Stimulated activated CD8-positive, alpha-beta memory T cell treated with anti-CD3 and anti-CD28 coated beads, Interleukin-7, amount 100 ng/mL, for 1 hour (primary cell): ENCODE measurements at places on chromosomes 5 and 9.

- no peak for DNase-seq
These were observed 117.3 kb upstream of the PLPPR1 start for GRCh38 chr9:100911273-100911672.

DNA sequence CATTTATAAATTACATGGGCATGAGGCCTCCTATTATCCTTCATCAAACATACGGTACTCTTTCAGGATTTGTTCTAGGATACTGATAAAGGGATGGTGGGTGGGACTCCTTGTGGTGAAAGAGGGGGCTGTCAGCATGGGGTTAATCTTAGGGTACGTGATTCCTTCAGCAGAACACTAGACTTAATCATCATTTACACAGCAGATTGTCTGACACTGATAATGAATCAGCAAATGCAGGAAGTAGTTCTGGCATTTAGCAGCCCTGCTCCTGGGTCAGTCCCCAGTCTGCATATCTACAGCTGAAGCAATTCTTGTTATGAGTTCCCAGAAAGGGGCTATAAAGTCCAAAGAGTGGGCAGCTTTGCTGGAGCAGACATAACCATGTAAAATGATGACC lies 384.6 kb downstream of the SPOCK1 start:
- DNase-seq: no peak

- DNase-seq: no peak
These were observed 7.2 kb upstream of the EIF4EBP3 start for GRCh38 chr5:140540227-140540626.

GRCh38 chr5:367358-368130 lies 46.0 kb downstream of the AHRR start:
- DNase-seq: no peak

DNA sequence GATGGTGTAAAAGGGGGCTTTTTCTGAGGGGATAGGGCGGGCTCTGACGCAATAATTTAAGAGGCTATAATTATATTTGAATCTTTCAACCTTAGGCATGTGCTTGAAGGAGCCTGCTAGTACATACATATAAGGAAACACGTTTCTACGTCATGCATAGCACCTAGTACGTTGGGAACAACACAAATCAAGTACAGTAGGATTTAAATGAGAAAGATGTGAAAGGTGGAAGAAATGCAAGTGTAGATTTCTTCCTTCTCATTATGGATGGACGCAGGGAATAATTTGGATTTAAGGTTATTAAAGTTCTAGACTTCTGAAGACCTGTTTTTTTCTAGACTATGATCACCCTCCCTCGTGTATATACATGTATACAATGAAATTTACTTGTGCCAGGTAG lies 927 bp upstream of the CDO1 start:
- DNase-seq: no peak

- DNase-seq: no peak
These were observed 64.1 kb upstream of the FCN1 start for GRCh38 chr9:134981829-134982228.

DNA sequence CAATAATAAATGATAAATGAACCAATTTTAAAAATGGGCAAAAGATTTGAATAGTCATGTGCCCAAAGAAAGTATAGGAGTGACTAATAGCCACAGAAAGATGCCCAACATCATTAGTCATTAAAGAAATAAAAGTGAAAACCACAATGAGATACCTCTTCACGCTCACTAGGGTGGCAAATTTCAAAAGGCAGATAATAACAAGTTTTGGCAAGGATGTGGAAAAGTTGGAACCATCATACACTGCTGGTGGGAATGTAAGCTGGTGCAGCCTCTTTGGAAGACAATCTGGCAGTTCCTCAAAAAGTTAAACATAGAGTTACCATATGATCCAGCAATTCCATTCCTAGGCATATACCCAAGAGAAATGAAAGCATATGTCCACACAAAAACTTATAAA lies 1819.8 kb downstream of the MAT2B start:
- no peak for DNase-seq

GRCh38 chr5:147708708-147709107 lies 73.8 kb downstream of the JAKMIP2 start:
- no peak for DNase-seq

DNA sequence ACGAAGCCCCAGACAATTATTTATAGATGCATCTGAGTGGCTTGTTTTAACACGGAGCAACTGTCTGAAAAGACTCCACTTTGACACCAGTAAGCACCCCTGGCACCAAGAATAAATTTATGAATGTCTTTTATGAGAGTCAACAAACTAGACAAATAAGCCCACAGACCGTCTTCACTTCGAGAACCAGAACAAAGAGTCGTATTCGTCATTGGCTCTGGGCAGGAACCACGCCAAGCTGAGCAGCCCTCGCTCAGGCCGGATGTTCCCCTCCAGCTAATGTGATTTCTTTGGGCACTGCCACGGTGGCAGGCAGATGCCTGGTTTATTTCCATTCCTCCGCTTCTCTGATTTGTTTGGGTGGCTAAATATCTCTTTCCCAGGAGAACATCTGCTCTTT lies 91.9 kb upstream of the STC2 start:
- no peak for DNase-seq

GRCh38 chr5:162641142-162641813 lies 573.7 kb downstream of the GABRG2 start:
- no peak for DNase-seq

DNA sequence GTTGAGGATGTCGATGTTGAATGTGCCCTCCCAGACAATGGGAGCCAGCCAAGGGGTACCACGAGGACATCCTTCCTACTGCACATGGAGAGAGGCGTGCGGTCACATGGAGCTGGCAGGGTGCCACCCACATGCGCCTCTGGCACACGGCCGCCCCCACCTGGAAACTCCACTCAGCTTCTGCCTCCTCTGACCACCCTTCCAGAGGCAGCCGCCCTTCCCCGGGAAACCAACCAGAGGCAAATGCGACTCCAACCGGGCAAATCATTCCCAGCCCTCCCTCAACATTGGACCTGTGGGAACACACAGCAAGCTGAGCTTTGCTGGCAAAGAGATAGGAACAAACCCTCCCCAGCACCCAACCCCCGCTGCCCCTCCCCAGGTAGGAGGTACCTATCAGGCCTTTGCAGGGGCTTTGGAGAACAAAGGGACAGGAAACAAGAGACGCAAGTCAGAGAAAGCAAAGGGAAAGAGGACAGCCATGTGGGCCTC lies 17.5 kb downstream of the ABO start:
- DNase-seq: no peak

GRCh38 chr5:54454602-54455001 lies 897 bp upstream of the HSPB3 start:
- no peak for DNase-seq

DNA sequence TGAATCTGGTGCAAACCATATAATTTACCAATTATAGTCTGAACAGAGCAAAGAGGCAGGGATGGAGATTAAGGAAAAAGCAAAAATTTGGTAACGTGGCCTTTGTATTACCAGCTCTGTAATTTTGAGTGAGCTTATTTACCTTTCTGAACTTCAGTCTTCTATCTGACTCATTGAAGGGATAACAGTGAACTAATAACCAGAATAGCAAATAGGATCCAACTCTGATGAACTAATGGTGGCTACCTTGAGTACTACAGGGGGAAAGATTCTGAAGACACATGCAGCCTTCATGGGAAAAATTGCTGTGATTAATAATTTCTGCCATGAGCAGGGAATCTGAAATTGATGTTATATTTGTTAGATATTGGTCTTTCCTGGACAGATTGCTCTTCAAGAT lies 23.0 kb upstream of the LARP1 start:
- no peak for DNase-seq

- DNase-seq: no peak
These were observed 85.0 kb downstream of the LURAP1L start for GRCh38 chr9:12859704-12860251.

- no peak for DNase-seq
These were observed 16.0 kb upstream of the SMIM32 start for GRCh38 chr5:136208916-136209315.

GRCh38 chr5:132017316-132017715 lies 5.9 kb upstream of the ACSL6 start:
- DNase-seq: no peak

- no peak for DNase-seq
These were observed 27.7 kb upstream of the DAPK1 start for GRCh38 chr9:87469793-87470465.

DNA sequence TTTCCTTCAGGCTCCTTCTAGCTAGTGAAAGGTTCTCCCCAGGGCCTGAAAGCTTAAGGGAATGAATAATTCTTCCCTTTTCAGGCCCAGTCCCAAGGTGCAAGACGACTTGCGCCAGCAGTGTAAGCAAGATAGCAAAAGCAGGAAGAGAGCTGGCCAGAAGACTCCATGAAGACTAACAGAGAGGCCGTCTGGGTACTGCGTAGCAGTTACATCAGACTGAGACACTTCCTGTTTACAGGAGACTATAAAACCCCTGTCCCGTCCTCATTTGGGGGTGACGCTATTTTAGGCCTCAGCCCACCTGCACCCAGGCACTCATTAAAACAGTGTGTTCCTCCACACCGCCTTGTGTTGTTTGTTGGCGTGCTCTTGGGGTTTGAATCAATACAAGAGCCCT lies 90.7 kb upstream of the MOCS2 start:
- DNase-seq: no peak

- DNase-seq: no peak
These were observed 14.2 kb upstream of the FOXB2 start for GRCh38 chr9:77005216-77005615.

GRCh38 chr9:114367772-114368569 lies 19.8 kb downstream of the AKNA start:
- DNase-seq: no peak

GRCh38 chr5:148466236-148466580 lies 82.5 kb downstream of the FBXO38 start:
- no peak for DNase-seq

- no peak for DNase-seq
These were observed 111.8 kb upstream of the SEMA6A start for GRCh38 chr5:116686438-116686837.

GRCh38 chr9:9942764-9943424 lies 669.9 kb downstream of the PTPRD start:
- no peak for DNase-seq

DNA sequence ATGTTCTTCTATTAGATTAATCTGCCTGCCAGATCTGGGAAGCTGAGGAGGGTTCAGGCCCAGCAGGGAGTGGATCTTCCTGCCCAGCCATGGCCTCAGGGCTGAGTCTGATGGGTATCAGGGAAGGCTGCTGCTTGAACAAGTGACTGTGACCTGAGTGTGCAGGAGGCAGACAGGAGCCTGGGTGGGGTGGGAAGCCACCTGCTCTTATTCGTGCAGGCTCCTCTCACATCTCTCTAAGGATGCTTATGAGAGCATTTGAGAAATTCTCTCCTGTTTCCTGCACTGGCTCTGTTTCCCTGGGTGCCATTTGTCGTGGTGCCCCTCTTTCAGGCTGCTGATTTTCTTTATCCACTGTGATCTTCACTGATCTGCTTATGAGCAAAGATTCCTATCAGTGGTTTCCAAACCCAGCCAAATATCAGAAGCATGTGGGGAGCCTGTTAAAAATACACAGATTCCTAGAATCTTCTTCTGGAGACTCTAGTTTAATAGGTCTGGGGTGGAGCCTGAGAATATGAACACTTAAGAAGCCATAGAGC lies 2.1 kb downstream of the RGS3 start:
- no peak for DNase-seq

DNA sequence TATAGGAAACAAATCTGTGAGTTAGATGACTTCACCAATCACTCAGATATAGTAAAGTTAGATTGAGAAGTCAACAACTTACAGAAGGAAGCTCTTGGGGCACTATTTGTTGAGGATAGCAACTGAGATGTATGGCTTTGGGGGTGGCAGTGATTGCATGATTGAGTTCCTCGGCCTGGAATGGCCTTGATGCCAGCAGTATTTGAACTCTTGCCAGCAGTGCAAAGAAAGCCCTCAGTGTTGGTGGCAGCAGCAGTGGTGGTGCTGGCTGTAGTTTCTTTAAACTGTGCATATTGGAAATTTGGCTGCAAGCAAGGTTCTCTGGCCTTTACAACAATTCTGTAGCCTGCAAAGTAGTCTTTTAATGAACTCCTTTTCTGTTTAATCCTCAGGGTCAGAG lies 41.4 kb upstream of the PJA2 start:
- no peak for DNase-seq

GRCh38 chr5:40669606-40670390 lies 9.9 kb upstream of the PTGER4 start:
- DNase-seq: no peak

DNA sequence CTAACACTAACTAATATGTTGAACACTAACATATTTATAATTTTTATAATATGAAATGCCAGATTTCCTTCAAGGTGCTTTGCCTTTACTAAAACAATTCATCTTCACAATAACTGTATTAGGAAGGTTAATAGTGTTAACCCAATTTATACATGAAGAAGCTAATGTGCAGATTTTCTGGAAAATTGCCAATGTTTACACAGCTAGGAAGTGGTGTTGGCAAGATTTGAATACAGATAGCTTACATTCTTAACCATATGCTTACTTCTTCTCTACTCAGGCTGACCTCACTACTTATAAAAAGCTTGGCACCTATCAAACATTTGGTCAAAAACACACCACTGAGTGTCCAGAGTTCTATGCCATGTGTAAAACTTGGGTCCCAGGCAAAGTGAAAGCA lies 445.4 kb upstream of the ITGA1 start:
- DNase-seq: no peak

DNA sequence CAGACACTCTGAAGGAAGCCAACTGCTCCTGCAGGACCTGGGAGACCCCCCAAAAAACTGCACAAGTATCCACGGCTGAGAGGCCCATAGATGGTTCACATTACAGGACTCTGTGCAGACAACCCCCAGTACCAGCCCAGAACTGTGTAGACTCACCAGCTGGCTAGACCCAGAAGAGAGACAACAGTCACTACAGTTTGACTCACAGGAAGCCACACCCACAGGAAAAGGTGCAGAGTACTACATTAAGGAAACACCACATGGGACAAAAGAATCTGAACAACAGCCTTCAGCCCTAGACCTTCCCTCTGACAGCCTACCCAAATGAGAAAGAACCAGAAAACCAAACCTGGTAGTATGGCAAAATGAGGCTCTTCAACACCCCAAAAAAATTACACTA lies 281.2 kb upstream of the RGMB start:
- no peak for DNase-seq

DNA sequence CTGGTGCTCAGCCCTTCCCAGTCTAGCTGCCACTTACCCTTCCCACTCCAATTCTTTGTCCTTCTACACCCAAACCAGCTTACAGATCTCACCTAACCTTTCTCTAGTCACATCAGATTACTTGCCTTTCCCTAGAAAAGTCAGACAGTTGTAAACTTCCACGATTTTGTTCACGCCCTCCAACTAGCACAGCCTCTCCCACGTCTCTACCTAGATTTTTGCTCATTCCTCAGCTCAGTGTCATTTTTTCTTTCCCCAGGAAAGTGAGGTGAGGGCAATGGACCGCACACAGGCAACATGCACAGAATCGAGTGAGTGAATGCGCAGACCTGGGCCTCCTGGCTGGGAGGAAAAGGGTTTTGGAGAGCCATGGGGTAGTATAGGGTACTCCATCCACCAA lies 20.9 kb upstream of the PRUNE2 start:
- DNase-seq: no peak

DNA sequence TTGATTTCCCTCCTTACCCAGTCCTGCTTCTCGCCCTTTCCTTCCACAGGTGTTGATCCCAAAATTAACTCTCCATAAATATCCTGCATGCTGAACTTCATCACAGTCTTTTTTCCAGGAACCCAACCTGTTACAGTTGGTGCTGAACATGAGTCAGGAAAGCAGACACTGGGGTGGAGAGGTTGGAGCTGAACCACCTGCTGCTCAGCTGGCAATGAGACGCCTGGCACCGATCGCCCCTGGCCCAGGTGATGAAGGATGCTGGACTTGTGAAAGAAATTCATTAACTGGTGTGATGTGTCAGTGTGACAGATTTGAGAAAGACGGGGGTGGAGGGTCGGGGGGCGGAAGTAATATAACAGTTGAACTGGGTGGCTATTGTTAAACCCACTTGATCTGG lies 30.6 kb downstream of the CPLX2 start:
- DNase-seq: no peak
